Liver (tissue), 10 donors: ENCODE measurements at places on chromosomes 4 and X. TPM values are rescaled to one million over a fixed set of nuclear protein-coding genes. Genes with fewer than 3 reads are reported as not detected.

GRCh38 chrX:97609938-97610337 is 726.2 kb downstream of the RPA4 start:
- no peak overlapping the region for H3K4me3 ChIP-seq
- H3K27ac ChIP-seq: no peak overlapping the region
- H3K36me3 ChIP-seq: no peaks in the 10 kb centered on the region
- H3K27me3 ChIP-seq: no peaks in the 10 kb centered on the region
- no peaks in the 10 kb centered on the region for H3K4me1 ChIP-seq

DNA sequence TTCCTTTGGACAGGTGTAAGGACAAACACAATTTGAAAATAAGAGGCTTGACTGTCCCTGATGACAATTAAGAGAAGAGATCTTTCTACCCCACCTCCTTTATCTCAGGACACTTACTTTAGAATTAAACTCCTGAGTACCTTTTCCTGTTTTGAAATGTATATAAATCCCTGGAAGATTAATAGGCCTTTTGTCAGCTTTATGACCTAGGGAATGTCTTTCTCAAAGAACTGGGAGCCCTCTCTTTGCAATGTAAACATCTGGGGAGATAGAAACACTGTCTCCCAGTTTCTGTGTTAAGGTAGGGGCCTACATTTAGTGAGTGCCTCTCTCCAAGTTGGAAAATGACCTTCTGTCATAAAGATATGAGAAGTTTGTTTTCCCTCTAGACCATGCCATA is 31.7 kb downstream of the AGA start:
- DNase-seq: no peak
- H3K36me3 ChIP-seq: no peaks in the 10 kb centered on the region
- no peaks in the 10 kb centered on the region for H3K27me3 ChIP-seq
- H3K4me1 ChIP-seq: peaks cover 8% of the 10 kb centered on the region
- H3K27ac ChIP-seq: no peak overlapping the region
- H3K4me3 ChIP-seq: no peak overlapping the region

DNA sequence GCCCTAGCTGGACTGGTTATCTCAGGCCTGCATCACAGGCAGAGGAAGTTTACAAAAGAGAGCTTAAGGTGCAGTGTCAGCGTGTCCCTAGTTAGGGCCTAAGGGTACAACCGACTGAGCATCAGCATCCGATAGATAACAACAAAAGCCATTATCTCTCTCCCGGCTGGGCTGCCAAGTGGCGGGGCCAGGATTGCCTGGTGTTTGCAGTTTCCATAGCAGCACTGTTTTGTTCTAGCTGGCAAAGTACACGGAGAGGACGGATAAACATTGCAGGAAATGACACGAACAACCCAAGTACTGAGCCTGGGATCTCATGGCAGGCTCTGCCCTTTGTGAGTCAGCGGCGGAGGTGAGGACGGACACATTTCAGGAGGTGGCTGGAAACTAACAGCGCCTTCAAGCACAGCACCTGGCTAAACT is 104.7 kb upstream of the NOCT start:
- no peaks in the 10 kb centered on the region for H3K4me1 ChIP-seq
- no peak overlapping the region for H3K27ac ChIP-seq
- no peaks in the 10 kb centered on the region for H3K36me3 ChIP-seq
- H3K27me3 ChIP-seq: no peaks in the 10 kb centered on the region

Gene CCDC158
- polyA plus RNA-seq: 1.8 TPM

Gene HAND2
- 2.9 TPM for polyA plus RNA-seq

Gene PPP2R2C
- polyA plus RNA-seq: 0.01 TPM
